ENCODE measurements at places on chromosomes 4 and X.

DNA sequence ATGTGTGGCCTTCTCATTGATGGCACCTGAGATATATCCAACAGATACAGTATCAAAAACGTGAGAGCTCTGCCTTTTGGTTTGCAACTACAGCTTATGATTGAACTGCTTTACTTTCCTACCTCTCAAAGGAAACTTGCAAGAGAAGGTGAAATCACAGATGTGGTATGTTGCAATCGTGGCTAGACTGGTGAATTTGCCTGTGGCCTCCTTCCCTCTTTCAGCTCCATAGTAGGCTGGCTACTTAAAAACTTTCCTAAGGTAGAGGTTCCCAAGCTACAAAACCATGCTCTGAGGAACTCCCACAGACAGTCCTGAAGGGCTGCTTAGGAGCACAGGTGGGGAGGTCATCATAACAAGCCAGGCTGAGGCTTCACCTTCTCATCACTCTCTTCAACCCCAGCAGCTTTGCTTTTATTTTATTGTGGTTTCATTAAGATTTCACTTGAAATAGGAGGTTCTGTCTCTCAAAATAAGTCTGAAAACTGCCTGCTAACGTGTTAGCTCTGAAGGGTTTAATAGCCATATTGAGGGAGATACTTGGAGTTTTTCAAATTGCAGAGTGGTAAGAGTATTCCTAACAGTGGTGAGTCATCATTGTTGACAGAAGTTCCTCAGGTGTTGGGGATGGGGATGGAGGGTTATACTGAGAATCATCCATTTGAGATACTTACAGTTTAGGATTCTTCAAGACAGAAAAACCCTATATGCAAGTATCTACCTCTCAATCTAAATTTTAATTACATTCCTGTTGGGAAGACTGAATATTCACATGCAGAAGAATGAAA is 93.5 kb upstream of the UCP1 start:
- no peak for DNase-seq

DNA sequence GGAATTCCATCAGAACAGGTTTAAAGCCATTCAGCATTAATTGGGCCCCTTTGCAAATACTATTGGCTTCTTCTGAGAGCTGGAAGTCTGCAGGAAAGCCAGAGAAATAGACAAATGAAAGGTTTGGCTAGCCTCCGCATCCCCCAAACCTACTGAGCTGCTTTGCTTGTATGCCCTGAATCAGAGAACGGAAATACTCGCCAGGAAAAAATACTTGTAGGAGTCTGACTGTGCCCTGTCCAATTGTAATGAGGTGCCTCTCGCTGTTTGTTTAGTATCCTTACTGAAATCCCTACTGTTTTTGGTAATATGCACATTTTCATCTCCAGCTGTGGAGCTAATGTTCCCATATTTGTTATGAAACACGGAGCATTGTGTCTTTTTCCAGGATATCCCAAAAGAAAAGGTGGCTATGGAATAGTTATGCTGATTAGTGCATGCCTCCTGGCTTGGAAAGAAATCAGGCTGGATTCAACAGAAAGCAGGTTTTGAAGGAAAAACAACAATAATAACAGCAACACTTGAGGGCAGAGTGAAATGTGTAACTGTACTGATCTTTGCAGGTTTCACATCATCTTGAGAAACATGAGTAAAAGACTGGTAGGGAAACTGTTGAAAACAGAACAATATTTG is 50.7 kb upstream of the NLGN4X start:
- no peak for DNase-seq

GRCh38 chrX:154327038-154327820 is 31.6 kb downstream of the TKTL1 start:
- DNase-seq = no peak

DNA sequence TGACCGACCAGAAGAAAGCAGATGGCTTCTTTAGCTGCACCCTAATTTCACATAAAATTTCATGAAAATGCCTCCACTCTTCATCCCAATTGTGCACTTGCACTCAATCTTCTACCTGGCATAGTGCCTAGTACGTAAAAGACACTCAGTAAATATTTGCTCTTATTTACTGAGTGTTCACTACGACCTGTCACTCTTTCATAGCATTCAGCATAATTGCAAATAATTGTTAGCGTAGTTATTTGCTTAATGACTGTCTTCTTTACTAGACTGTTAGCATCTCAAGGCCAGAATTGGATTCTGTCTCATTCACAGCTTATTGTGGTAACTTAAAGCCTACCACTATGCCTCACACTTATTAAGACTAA is 130.2 kb downstream of the ENOX2 start:
- DNase-seq = no peak
